ENCODE measurements at places on chromosomes 6 and 20.

DNA sequence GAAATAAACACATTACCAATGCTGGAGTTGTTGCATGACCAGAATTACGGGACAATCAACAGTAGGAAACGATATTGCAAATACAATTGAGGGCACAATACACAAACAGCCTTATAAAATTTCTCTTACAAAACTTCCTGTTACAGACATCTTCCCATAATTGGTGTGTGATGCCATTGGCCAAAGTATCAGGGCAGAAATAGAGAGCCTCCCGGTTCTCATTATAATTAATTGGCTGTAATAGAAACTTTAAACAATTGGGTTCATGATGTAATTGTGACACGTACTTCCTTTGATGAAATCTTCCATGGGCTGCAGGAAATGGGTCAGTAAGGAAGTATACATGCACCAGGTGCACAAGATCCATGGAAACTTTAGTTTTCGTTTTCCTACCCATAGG lies 40.3 kb upstream of the RALGAPA2 start:
- no peak for DNase-seq

DNA sequence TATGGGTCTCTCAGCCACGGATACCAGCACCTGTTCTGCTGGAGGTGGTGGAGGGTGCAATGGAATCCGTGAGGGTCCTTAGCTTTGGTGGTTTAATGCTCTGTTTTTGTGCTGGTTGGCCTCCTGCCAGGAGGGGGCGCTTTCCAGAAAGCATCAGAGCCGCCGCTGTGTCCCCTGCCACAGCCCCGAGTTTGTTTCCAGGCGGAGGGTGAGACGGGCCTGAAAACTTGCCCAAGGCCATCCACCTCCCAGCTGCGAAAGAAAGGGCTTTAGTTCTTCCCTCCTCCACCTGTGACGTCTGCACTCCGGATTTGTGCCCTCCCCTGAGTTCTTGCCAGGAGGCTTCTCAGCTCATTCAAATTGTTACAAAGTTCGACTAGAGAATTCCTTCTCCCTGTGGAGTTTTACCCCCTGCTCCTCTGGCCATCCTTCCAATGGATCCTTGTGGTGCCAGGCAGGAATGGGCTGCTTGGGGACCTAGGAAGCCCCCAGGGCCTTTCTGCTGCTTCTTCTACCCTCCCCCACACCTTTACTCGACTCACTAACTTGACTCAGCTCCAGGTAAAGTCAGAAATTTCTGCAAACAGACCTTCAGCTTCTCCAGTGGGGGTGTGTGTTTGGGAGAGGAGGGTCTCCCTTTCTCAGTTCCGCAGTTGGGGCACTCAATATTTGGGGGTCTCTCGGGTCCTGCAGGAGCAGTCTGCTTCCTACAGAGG lies 873.7 kb downstream of the KIF16B start:
- DNase-seq, result no peak

- DNase-seq, result no peak
Observed at GRCh38 chr20:36644706-36645095, 1.3 kb downstream of the SLA2 start.

GRCh38 chr6:79232696-79233462 lies 1.6 kb downstream of the HMGN3 start:
- no peak for DNase-seq

DNA sequence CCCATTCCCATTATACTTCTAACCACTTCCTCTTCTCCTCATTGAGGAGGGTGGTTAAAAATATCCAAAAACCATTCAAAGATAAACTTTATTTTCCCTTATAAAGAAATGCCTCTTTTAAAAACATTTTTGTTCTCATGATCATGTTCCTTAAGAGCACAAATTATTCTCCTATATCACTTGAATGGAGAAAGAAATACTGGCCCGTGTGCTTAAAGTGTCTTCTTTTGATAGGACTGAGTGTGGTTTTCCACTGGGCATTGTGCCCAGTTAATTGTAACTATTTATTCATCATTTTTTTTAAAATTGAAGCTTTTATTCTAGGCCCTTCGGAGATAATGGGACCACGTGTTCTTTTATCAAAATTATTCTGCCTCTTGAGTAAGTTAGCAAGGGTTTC lies 871.5 kb downstream of the QKI start:
- DNase-seq, result no peak

DNA sequence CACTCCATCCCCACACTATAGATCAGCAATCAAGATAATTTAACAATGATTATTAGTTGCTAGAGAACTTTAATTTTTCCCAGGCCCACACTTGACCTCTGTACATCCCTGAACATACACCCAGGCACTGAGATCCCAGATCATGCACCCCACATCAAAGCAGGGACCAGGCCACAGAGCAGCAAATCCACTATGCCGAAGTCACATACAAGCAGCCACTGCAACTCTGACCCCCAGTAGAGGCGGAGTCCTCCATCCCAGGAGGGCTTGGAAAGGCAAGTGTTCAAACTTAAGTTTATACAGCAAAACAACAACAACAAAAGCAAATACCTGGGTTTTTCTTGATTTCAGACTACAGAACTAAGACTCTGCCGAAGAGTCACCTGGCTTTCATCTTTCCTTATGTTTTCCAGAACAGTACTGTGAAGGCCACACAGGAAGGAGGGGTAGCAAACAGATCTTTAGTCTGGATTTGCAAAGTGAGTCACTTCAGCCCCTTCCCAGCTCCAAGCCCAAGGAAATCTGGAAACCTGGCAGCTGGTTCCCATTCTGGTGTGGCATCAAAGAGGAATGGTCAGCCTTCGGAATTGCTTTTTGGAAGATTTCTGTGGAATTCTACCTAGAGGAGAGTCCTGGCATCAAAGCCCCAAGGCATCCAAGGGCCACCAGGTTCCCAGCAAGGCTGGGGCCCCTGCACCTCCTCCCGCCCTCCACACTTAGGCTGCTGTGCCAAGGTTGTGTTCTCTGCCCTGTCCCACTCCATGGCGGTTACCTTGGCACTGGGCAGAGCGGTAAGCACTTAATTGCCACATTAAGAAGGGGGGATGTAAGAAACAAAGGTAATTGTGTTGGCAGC lies 7.3 kb downstream of the JAG1 start:
- DNase-seq, result no peak

DNA sequence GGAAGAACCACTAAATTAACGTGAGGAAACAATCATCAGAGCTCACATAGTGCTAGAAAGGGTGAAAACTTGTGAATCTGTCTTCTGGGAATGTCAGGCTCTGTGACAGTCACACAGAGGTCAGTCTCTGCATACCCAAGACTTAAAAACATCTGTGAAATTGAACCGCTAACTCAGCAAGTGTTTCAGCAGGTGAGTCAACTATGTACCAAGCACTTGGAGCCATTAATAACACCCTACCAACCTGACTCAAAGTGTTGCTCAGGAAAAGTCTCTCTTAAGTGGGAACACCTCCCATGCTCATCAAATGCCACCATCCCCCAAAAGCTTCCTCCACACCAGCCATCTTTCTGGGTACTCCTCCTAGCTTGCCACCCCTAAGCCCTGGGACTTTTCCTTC lies 92.3 kb upstream of the CARMIL1 start:
- DNase-seq, result no peak

DNA sequence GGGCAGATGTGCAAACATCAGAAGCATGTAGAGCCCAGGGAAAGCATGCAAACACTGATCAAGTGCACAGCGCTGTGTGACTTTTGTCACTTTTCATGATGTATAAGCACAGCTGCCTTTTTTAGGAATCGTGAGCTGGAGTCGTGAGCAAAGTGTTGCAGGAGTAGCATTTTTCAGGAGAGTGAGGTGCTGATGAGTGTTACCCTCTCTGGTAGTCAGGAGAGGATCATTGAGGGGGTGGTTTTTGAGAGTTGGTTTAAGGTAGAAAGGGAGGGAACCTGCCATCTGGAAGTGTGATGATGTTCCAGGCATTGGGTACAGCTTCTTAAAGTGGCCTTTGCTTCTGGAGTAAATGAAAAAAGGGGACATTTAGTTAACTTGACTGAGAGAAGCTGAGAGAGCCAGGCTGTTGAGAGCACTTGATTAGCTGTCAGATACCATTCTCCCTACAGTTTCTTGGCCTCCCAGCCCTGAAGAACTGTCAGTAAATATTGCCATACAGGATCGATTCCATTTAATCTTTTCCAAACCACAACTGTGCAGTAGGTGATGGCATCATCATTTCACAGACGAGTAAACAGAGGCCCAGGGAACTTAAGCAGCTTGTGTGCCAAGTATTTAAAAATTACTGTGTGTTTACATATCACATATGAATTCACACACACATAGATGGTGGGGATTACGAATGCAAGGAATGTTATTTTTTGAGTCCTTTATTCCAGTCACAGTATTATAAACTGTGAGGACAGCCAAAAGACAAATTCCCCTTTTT lies 28.9 kb downstream of the TPD52L1 start:
- DNase-seq, result no peak

DNA sequence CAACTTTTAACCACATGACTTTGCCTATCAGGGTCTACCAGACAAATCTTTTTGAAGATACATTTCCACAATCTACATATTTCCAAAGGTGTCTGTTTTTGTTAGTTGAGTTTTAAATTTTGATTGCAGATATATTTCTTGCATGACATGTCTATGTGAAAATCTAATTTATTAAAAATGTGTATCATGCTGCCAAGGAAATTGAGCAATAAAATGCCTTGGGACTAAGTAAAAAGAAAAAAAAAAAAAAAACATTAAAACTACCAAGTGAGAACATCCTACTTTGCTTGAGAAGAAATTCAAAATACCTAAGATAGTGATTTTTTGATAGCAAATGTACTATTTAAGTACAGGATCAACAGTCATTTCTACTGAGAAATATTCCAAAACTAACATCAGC lies 17.7 kb downstream of the SLC17A5 start:
- DNase-seq, result no peak

DNA sequence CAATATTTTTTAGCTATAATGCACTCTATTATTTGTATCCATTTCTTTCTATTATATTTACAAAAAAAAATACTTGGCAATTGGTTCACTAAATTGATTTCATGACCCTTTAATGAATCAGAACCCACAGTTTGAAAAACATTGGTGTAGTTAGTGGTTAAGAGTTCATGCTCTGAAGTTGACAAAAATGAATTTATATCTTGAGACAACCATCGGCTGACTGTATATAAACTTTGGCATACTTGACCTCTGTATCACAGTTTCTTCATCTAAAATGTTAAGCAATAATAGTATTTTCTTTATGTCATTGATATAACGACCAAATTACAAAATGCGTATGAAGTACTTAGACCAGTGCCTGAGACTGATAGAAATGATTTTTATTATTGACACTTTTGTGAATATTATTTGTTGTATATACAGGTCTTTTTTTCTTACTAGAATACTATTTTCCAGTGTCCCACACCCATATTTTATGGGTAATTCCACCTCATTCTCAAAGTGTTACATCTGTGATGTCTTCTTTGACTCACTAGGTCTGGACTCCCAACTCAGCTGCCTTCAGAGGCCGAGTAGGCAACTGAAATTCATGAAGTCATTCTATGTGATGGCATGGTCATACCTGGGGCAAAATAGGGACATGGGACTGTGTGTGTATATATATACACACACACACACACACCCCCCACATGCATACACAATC lies 459.2 kb downstream of the RFPL4B start:
- DNase-seq, result no peak

GRCh38 chr20:16437387-16437996 lies 135.8 kb downstream of the KIF16B start:
- no peak for DNase-seq

- DNase-seq, result no peak
Observed at GRCh38 chr6:107879941-107880340, 55.8 kb upstream of the SCML4 start.

DNA sequence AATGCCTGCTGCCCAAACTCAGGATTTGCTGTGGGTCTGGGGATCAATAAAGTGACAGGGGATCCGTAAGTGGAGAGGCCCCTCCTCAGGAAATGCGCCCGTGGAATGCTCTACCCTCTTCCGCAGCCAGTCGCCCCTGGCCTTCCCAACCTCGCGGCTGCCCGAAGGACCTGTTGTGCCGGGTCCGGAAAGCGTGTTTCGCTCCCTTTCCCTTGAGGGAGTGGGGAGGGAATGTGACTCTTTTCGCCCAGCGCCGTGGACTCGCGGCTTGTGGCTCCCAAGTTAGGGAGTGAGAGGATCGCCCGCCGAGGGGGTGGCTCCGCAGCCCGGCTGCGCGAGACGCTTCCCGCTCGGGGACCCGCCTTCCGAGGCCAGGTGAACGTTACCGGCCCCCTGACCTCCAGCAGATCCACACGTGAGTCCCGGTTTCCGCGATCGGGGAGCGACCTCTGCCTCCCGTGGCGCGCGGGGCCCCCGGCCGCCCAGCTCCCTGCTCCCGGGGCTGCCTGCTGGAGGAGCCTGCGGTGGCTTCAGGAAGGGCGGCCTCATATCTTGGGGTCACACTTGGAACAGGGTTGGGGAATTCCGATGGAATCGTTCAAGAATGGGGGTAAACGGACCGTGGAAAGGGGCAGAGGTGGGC lies 666 bp downstream of the TPD52L1 start:
- DNase-seq, result peak; percentile 64

DNA sequence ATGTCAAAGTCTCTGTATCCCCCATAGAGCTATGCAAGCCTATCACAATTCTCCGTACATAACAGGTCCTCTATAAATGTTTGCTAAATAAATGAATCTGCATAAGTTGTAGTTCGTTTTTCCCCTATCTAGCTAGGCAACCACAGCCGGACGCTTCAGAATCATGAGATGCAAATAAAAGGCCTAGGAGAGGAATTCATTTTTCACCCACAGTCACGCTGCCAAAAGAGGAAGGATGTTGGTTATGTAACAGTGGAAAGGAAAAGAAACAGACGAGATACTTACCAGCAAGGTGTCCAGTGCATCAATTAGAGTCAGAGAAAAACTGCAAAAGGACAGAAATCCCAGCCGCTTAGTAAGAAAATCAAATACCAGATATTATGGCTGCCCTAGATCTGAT lies 2.4 kb downstream of the EDEM2 start:
- DNase-seq, result no peak

DNA sequence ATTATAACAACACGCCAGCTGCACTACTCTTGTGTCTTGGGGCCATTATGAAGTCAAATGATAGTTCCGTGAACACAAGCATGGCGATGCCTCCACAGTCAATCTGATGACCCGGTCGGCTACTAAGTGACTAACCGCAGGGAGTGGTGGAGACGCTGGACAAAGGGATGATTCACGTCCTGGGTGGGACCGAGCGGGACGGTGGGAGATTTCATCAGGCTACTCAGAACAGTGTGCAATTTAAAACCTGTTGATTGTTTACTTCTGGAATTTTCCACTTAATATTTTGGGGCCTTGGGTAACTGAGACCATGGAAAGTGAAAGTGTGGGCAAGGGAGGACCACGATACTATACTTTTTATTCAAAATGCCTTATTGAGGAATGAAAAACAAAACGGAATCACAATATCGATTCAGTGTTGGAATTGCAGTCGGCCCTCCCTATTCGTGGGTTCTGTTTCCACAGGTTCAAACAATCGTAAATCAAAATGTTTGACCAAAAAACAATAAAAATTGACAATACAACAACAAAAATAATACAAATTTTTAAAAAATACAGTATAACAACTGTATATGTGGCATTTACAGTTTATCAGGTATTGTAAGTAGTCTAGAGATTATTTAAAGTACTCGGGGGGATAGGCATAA lies 66.5 kb downstream of the MYLK4 start:
- no peak for DNase-seq

All from NCI-H82 (cell line).